ENCODE measurements at places on chromosomes 3 and 15. TPM values are rescaled to one million over a fixed set of nuclear protein-coding genes. Genes with fewer than 3 reads are reported as not detected.

DNA sequence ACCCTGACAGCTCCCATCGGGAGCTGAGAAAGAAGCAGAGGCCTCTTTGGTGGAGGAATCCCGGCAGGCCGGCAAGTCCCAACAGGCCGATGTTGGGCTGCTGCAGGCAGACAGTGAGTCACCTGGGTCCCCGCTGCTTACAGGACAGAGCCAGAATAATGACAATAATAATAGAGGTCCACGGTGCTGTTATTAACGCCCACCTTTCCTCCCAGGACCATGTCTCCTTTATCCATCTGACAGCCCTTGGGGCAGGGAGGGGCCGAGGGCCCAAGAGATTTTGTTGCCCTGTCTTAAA is 29.3 kb upstream of the MAGEF1 start:
- DNase-seq, result no peak

DNA sequence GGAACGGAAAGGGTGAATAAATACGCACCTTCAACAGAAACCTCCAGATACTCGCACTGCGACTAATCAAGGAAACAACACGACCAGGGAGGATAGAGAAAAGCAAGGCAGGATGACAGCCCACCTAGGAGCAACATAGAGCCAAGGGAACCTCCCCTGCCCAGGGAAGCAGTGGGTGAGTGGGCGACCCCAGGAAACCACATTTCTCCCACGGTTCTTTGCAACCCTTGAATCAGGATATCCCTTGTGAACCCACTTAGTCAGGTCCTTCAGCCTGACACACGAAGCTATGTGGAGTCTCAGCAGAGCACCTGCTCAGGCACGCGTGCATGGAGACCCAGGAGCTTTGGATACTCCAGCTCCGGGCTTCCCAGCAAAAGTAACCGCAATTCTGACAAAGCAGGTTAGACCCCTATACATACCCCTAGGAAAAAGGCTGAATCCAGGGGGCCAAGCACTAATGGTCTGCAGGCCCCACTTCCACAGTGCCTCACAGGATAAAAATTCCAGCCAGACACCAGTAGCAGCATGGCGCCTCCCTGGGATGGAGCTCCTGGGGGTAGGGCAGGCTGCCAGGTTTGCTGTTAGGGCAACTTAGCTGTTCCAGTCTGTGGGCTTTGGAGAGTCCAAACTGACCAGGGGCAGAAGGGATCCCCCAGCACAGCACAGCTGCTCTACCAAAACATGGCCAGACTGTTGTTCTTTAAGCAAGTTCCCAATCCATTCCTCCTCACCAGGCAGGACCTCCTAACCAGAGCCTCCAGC is 38.4 kb upstream of the PXYLP1 start:
- no peak for DNase-seq

DNA sequence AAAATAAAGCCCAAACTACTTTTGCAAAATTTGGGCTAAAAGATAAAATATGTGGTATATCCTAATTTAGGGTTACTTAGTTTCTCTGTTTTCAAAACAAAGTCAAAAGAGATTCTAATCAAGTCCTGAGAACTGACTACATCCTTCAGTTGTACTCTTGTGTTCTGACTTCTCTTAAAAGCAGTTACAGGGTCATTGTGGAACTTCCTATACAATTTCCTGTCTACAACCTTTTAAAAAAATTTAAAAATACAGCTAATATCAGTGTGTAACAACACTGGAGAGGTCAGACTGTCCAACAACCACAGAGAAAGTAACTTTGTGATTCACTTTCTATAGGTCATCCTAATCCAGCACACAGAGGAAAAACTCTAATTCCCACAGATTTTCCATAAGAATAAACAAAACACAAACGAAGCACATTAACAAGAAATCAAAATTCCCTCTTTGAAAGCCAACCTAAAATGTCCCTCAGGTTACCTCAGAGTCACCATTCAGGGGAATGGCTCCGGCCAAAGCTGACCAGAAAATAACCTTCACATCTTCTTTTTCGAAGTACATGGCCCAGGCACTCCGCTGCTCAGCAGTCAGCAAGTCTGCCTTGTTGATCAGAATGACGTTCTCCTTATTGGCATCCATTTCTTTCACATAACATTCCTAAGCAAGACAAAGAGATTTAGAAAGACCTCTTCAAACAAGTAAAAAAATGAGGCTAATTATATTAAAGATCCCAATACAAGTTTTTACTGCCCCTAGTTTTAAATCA is 13.3 kb downstream of the LSG1 start:
- DNase-seq, result no peak

The BSN gene
- not detected for total RNA-seq

The DAZL gene
- not detected for total RNA-seq

The ROBO1 gene
- total RNA-seq, result 0.46 TPM

Measured in Caki2 (cell line).